A172 (cell line): ENCODE measurements at places on chromosomes 1 and 21. TPM values are rescaled to one million over a fixed set of nuclear protein-coding genes. Genes with fewer than 3 reads are reported as not detected.

NID1 gene
- total RNA-seq, result 52.1 and 57.5 TPM in 2 replicates

REN gene
- 0.62 TPM in 1 of 2 replicates, not detected in the other for total RNA-seq

- peak; percentile 80 for DNase-seq
Observed at GRCh38 chr1:172745014-172745413, 86.1 kb downstream of the FASLG start.

HPDL gene
- total RNA-seq, result not detected in 2 replicates

- peak; percentile 51 for DNase-seq
Observed at GRCh38 chr1:203702130-203702577, 62.8 kb upstream of the LAX1 start.

- no peak for DNase-seq
Observed at GRCh38 chr1:208475951-208476845, 232.0 kb upstream of the PLXNA2 start.

GRCh38 chr1:202005958-202006357 lies 4.4 kb upstream of the ELF3 start:
- peak; percentile 39 for DNase-seq

TRABD2B gene
- total RNA-seq, result 0.26 and 2.0 TPM in 2 replicates

HSD3B2 gene
- not detected in 2 replicates for total RNA-seq

TRAF3IP3 gene
- total RNA-seq, result not detected in 2 replicates

GRCh38 chr1:19819701-19820100 lies 4.6 kb upstream of the RNF186 start:
- no peak for DNase-seq

DNA sequence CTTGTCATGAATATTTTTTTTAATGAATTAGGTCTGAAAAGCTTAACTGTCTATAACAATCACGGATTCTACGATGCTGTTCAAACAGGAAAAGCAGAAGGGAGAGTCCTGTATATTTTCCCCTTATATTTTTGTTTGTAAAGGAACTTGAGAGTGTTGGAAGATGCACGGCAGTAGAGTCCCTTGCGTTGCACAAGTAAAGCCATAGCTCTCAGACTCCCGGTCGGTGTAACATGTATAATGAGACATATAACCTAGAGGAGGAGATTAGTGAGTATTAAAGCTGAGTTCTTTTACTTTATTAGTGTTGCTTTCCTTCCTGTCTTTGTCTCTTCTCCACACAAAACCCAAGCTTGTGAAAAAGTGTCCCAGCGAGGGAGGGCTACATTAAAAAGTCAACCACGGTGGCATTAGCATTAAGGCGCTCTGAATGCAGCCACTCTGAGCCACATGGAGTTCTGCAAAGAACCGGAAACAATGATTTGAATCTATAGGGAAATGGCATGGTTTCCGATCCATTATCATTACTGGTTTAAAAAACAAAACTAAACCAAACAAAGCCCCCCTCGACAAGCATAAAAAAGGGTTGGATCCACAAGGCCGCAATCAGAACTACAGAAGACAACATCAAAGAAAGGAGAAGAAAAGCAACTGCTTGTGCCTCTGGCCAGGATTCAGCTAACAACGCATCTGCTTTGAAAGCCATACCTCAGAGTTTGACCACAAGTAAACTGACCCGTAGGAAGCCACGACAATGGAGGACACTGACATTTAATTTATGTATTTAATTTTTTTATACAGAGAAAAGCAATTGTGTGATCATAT lies 356.8 kb downstream of the LMO4 start:
- no peak for DNase-seq

- DNase-seq, result no peak
Observed at GRCh38 chr1:89842567-89843272, 21.9 kb downstream of the LRRC8D start.

DNA sequence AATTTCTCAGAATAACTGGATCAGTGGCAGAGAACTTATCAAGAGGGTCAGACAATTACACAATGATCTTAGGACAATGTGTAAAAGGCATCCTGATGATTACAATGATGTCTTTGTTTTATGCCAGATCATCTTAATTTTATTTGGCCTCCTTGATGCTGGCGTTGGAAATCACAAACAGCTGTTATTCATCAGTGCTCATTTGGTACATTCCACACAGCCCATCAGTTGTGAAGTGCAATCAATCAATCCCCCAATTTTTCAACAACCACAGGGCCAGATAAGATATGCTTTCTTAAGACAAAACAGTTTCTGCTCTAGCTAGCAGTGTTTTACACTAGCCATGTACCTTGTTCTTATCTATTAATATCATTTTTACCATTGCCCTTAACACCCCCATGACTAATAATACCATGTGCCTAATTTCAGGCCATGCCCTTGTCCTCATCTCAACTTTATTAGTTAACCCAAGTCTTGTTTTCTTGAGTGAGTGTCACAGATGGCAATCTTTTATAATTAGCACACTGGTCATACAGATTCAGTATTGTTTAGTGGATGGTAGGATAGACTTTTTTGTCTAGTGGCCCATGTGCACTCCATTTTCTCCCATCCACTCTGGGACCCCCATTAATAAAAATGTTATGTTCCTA lies 40.8 kb upstream of the COL24A1 start:
- DNase-seq, result no peak

DNA sequence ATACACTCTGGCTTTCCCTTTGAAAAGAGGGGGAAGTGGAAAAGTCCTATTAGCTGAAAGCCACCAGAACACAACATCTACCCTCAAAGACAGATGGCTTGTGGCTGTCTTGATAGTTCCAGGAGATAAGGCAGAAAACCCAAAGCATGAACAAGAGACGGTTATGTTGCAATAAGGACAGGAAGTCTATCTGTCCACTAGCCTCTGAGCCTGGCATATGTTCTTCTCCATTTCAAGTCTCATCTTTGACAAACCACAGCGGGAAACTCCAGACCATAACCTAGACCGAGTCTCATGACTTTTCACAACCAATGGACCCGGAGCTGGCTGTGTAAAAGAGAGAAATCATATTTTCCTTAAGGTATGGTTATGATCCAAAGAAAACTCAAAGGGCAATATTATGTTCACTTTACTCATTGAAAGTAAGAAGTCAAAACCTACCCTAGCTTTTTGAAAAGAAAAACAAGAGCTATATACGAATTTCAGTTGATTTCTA lies 33.8 kb downstream of the DUSP10 start:
- DNase-seq, result no peak

LCE1D gene
- total RNA-seq, result not detected in 2 replicates

DNA sequence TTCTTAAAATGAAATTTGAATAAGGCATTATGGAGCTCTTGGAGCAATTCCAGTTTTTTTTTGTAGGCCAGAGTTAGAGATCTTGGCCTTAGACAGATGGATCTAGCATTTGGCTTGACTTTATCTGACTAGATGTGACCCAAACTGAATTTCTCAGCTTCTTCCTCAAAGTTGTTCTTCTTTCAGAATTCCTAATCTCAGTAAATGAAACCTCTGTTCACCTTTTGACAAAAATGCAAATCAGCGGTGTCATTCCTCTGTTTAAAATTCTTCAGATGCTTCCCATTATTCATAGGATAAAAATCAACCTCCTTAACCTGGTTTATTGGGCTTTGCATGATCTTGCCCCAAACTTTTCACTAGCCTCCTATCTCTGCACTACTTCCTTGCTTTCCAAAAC lies 177.6 kb downstream of the RASAL2 start:
- DNase-seq, result no peak

DNA sequence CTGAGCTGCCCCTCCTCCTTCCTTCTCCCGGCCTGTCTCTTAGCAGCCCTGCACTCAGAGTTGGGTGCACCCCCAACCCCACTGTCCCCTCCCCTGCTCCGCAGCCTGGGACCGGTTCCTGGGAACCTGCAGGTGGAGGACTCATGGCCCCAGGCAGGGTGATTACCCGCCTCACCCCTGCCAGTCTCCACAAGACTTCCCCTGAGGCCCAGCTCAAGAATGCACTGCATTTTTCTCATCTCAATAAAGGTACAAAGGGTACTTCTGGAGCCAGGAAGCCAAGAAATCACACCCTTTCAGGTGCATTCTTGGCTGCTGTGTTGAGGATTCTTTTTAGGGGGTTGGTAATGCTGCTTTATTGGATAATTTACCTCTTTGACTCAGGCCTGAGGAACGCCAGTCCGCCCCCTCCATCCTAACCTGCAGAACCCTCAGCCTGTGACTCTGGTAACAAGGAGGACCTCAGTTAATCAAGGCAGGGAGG lies 126.3 kb upstream of the TMPRSS2 start:
- no peak for DNase-seq

- peak; percentile 68 for DNase-seq
Observed at GRCh38 chr1:209672705-209673630, 2.2 kb upstream of the G0S2 start.

GRCh38 chr1:62433861-62434617 lies 2.8 kb upstream of the USP1 start:
- DNase-seq, result no peak

GRCh38 chr21:15031790-15032357 lies 32.9 kb downstream of the NRIP1 start:
- DNase-seq, result no peak

GRCh38 chr1:165353731-165354671 lies 2.5 kb downstream of the LMX1A start:
- DNase-seq, result no peak

KAZN gene
- 1.7 and 2.1 TPM in 2 replicates for total RNA-seq

ABCA4 gene
- not detected in 2 replicates for total RNA-seq

GRCh38 chr1:234994436-234995295 lies 134.0 kb downstream of the TOMM20 start:
- DNase-seq, result no peak

DNA sequence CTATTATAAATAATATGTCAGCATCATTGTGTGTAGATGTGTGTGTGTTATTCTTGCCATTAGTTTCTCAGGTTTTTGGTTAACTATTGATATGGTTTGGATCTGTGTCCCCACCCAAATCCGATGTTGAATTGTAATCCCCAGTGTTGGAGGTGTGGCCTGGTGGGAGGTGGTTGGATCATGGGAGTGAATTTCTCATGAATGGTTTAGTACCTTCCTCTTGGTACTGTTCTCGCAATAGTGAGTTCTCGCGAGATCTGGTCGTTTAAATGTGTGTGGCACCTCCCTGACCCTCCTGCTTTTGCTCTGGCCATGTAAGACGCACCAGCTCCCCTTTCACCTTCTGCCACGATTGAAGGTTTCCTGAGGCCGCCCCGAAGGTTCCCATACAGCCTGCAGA lies 9.6 kb upstream of the POFUT2 start:
- no peak for DNase-seq

RUNX3 gene
- total RNA-seq, result not detected in 2 replicates

DNA sequence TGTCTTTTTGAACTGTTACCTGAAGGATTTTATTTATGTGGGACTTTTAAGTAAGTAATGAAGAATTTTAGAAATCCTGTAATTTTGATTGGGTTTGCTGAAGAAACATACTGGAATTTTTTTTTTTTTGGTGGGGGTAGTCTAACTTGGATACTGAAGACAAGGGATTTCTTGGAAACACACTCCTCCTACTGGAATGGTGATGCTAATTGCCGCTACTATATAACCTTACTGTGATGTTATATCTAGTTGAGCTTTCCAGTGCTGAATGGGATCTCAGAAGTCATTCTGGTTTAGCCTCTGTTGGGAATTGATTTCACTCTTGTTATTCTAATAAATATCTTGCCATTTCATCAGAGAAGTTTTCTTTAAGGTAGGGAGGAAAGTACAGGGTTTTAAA lies 8.4 kb downstream of the PPP2R5A start:
- no peak for DNase-seq

DNA sequence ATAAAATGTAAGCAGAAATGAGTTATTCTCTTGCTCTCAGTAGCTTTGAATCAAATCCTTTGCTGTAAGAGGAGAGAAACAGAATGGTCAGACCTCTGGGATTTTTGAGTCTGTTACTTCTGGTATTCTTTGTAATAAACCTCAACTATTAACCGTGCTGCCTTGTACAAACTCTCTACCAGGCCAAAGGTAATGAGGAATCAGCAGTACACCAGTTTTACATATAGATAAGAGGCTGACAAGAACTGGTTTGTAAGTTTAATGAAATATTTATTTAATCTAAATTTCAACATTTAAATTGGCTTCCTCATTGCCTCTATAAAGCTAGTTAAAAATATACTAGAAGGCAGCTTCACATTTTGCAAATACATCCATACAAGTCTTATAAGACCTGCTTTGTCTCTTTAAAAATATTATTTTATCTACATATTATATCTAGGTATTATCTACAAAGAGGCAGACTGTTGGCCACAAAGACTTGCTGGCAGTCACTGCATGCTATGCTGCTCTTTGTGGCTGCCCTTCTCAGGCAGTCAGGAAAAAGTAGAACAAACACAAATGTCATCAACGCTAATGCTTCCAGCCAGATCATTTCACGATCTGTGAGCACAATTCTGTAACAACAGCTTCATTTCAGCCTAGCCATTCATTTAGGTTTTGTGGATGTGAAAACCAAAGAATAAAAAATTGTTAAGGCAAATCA lies 173.0 kb downstream of the GABPA start:
- DNase-seq, result no peak

PAX7 gene
- not detected in 2 replicates for total RNA-seq

OR14K1 gene
- total RNA-seq, result not detected in 2 replicates

- DNase-seq, result no peak
Observed at GRCh38 chr21:27545754-27546349, 579.0 kb upstream of the ADAMTS5 start.
